ENCODE measurements at places on chromosomes 12 and 14. TPM values are rescaled to one million over a fixed set of nuclear protein-coding genes. Genes with fewer than 3 reads are reported as not detected.

- DNase-seq: no peak
Observed at GRCh38 chr14:89401241-89401640, 15.8 kb downstream of the FOXN3 start.

GRCh38 chr12:21607701-21608100, 3.1 kb upstream of the GYS2 start:
- DNase-seq: peak; percentile 26

DNA sequence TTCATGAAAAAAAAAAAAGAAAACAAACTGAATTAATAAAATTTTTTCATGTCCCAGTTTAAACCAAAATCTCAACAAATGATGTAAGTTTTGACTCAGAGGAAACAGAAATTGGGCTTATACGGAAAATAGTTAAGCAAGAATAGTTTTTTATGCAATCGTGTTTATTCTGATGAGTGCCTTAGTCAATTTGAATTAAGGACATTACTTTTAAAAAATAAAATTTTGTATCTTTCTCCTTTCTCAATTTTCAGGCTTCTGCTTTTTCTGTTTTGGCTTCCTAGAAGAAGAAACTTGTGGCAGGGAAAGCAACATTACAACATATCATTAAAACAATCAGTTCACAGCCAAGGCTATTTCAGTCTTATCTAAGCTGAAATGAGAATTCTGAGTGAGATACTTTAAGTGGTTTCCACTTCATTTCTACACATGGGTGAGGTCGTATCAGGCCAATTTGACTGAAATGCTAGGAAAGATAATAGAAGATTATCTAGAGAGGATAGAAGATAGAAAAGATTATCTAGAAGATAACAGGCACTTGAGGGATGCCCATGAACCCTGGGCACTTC, 52.4 kb downstream of the BCL2L14 start:
- DNase-seq: no peak

DNA sequence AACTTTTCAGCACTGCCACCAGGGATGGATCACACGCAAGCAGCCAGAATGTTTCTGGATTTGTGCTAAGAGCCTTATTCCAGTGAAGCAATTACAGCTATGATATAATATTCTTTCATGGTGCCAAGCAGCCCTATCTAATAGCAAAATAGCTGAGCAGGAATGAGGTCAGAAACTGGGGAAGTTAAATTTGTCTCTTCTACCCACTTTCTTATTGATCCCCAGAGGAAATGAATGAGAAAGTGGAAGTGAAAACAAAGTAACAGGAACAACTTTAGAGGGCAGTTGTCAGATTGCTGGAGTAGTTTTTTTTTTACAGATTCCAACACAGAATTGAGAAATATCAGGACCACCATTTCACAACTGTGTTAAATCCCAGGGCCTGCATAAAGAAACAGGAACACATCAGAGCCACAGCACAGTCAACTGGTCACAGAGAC, 44.8 kb downstream of the GCH1 start:
- DNase-seq: no peak

DNA sequence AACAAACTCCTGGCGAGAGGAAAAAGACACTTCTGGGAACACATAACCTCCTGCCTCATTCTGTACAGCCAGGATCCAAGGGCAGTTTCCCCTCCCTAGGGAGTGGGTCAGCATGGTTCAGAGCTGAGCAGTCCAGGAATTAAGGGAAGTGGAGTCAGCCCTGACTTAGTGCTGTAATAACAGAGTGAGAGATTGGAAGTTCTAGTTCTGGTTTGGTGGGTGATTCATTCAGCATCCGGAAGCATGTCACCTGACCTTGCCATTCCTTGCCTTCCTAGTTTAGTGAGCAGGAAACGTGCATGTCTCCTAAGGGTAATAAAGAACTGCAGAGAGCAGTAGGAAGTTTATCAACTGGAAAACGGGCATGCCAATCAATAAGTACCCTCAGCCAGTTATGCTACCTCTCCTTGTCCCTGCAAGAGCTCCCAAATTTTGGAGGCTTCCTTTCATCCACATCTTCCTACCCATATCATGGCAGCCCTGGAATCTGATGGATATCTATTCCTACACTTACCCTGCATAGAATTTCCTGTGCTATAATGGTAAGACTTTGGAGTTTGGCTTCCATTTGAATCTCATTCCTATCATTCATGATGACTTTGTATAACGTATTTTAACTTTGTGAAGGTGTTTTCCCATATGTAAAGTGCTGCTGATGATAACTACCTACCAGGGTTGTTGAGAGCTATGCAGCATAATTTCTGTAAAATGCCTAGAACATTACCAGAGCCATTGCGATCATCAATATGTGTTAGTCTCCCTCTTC, 28.5 kb upstream of the MAGOHB start:
- peak; percentile 74 for DNase-seq

- no peak for DNase-seq
Observed at GRCh38 chr12:116332705-116333380, 55.4 kb upstream of the MED13L start.

DNA sequence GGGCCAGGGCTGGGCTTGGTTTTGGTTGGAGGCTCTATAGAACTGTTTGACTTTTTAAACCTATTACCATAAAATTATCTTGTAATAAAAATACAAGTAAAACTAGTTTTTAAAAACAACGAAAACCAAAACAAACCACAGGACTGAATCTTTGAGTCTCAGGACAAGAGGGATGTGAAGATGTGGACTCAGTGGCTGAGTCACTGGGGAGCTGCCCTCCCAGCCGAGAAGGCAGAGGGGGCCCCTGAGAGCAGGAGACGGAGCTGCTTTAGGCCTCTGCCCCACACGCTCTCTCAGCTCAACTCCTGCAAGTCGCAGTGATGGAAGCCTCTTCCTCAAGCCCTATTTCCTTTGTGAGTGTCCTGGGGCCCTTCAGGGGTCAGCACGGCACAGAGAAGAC, 59.0 kb downstream of the CDC42BPB start:
- no peak for DNase-seq

DNA sequence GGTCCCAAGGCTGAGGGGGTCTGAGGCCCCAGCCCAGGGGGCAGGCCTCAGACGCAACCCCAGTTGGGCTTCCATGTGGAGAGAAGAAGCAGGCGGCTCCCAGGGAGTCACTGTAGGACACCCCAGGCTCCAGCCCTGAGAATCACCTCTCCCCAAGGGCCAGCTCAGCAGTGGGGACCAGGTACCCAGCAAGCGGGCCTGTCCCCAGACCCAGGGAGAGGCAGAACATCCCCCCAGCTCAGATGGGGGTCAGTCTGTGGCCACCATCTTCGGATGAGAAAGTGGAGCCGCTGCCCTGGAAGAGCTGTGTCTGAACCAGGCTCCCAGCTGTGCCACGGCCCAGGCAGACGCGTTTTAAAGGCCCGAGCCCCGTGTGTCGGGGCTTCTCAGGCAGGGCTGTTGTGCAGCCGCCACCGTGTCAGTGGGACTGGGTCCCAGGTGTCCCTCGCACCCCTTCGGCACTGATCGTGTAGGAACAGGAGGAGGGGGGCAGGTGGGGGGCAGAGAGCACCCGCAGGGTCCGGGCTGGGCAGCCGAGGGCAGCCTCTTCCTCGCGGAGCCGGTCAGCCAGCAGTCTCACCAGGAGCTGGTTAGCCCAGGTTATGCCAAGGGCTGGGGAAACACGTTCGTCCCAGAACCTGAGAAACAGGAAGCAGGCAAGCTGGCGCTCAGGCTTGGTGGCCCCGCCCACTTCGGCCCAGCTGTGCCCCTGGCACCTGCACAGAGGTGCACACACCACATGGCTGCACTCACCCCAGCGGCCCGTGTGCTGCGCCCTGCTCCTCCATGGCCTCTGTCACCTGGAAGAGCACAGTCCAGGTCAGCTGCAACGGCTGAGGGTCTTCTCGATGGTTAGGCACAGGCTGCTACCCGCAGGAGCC, 16.6 kb downstream of the XRCC3 start:
- DNase-seq: no peak

- peak; percentile 20 for DNase-seq
Observed at GRCh38 chr12:105461271-105461943, 130.9 kb downstream of the C12orf75 start.

- no peak for DNase-seq
Observed at GRCh38 chr12:10218021-10218420, 5.3 kb downstream of the GABARAPL1 start.

GRCh38 chr14:58635091-58635830, 2.5 kb upstream of the DACT1 start:
- no peak for DNase-seq

- no peak for DNase-seq
Observed at GRCh38 chr12:14303661-14304155, 61.8 kb upstream of the ATF7IP start.

- no peak for DNase-seq
Observed at GRCh38 chr12:13049816-13050215, 5.6 kb downstream of the FAM234B start.

DNA sequence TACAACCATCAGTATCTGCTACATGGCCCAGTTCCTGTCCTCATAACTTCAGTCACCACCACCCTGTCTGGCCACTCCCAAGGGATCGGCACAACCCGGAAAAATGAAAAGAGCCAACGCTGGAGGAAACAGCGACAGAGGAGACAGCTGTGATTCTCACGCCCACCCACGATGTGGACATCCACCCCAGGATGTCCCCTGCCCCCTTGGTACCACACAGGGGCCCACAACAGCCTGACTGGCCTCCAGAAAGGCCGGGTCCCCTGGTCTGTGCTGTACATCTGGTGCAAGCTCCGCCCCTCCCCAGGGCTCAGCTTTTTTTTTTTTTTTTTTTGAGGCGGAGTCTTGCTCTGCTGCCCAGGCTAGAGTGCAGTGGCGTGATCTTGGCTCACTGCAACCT, 12.5 kb downstream of the RPS6KL1 start:
- no peak for DNase-seq

DNA sequence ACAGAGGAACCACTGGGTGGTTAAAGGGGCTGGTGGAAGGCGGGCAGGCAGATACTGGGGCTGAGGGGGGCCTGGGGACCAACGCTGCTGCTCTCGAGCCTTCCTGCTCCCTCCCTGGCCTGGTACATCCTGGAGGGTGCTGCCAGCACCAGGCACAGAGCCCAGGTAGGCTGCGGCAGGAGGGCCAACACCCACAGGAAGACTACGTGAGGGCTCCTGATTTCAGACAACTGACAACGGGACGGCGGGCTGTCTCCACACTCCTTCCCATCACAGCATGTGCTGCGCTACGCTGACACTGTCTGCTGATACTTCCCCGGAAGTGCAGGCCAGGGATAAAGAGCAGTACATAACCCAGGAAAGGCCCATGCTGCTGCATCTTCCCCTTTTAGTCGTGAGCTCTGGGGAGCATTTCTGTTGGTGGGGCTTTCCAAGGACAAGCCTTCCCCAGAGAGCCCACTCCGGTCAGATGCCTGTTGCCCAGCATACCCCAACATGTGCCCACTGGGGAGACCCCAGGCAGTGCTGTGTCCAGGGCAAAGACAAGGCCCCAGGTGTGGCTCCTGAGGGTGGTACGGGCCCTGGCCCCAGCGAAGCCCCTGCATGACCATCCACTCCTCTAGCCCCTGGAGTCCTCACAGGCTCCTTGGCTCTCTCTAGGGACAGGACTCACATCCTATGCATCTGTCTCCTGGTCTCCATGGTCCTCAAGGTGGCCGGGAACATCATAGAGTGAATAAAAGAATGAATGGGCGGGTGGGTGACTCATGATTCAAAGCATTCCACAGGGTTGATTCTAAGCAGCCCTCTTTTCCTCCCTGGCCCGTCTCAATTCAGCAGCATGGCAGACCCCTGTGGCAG, 38.0 kb downstream of the CHGA start:
- DNase-seq: peak; percentile 59

GRCh38 chr14:68651652-68652432, 141.0 kb downstream of the ZFP36L1 start:
- DNase-seq: no peak

- DNase-seq: no peak
Observed at GRCh38 chr14:98909251-98909944, 362.6 kb downstream of the BCL11B start.

The SNRNP35 gene
- 16.0 TPM for total RNA-seq

The INSM2 gene
- total RNA-seq: not detected

The SPIC gene
- not detected for total RNA-seq

The TPPP2 gene
- not detected for total RNA-seq

The HOTAIR gene
- total RNA-seq: 7.0 TPM

The BCL11B gene
- total RNA-seq: not detected

The IQSEC3 gene
- not detected for total RNA-seq

The WSCD2 gene
- total RNA-seq: not detected

The LRFN5 gene
- total RNA-seq: not detected
